ENCODE measurements at places on chromosomes 16 and 17.

- no peak for DNase-seq
Observed at GRCh38 chr16:47492036-47492427, 30.9 kb downstream of the PHKB start.

DNA sequence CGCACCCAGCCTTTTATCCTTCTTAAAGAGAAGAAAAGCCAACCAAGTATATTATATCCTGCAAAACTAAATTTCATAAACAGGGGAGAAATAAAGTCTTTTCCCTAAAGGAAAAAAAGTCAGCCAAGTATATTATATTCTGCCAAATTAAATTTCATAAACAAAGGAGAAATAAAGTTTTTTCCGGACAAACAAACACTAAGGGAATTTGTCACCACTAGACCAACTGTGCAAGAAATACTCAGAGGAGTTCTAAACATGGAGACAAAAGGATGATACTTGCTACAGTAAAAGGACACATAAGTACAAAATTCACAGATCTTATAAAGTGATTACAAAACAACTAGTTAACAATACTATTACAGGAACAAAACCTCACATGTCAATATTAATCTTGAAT is 14.4 kb upstream of the CCL18 start:
- DNase-seq = no peak

- no peak for DNase-seq
Observed at GRCh38 chr16:28139530-28139929, 72.2 kb downstream of the XPO6 start.

GRCh38 chr16:69293401-69293800 is 17.7 kb upstream of the VPS4A start:
- no peak for DNase-seq

- no peak for DNase-seq
Observed at GRCh38 chr17:76517638-76518038, 16.4 kb upstream of the RHBDF2 start.

- DNase-seq = no peak
Observed at GRCh38 chr16:62060089-62060488, 23.9 kb upstream of the CDH8 start.

DNA sequence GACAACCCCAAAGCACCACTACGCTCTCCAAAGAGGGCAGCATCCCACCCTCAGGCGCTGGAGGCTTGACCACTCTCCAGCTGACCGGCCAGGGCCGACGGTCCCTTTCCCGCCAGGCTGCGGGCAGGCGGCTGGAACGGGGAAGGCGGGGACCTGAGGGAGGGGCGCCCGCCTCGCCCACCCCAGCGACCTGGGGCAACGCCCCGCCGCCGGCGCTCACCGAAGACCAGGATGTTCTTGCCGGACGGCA is 431 bp downstream of the DYNC1LI2 start:
- no peak for DNase-seq

- no peak for DNase-seq
Observed at GRCh38 chr17:8909586-8910270, 42.3 kb upstream of the PIK3R6 start.

DNA sequence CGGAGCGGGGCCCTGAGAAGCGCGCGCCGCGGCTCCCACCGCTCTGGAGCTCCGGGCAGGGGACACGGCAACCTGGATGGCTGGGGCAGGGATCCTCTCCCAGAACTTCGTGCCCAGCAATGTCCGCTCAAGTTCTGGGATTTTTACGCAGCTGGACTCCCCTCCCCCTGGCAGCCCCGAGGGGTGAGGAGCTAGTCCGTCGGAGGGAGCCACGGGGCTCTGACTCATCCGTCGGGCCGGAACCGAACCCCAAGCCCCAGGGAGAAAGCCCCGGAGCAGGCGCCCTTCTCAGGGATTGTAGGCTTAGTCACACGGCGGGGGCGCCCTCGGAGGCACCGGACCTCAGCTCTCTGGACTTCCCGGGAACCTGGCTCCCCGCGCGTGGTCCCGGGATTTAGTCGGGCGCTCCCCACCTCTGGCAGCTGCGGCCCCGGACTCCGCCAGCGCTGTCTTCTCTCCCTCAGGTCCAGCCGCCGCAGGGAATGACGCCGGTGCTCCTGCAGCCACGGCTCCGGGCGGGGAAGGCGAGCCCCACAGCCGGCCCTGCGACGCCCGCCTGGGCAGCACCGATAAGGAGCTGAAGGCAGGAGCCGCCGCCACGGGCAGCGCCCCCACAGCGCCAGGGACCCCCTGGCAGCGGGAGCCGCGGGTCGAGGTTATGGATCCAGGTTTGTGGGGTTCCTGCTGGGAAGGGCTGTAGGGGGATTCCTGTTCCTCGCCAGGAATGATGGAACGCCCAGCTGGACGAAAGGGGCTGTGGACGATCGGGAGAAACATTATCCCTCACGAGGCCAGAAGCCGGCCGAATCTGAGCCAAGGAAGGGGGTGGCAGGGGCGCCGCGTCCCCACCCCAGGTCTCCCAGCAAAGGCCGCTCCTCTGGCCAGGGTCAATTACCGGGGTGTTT is 830 bp downstream of the SPHK1 start:
- no peak for DNase-seq

DNA sequence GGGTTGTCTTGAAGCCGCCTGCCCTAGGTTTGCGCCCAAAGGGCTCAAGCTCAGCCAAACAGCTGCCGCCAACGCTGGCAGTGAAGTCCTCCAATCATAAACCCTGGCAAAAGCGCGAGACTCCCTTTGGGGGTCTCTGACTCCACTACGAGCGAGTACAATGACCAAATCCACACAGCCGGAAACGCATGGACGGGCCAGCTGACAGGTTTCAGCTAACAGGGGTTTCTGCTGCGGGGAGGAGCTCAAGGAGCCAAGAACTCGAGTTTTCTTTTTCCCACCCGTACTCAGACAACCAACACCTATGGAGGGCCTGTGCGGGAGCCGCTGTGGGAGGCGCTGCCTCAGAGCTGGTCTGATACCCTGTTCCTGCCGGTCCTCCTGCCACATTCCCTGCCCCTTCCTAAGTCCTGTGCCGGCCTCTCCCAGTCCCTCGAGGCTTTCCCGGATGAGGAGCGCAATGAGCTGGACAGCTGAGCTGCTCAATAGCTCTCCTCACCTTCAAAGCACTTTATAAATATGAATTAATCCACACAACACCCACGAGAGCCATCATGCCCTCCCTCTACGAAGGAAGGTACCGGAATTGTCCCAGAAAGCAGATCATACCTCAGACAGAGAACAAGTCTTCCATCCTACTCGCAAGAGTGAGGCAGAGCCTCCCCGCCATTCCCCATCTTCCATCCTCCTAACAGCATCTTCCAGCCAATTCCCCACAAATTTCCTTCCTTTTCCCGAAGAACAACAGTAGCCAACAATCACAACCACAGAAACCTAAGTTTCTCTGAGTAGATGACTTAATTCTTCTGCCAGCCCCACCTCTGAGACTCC is 6.1 kb downstream of the ABR start:
- DNase-seq = no peak

DNA sequence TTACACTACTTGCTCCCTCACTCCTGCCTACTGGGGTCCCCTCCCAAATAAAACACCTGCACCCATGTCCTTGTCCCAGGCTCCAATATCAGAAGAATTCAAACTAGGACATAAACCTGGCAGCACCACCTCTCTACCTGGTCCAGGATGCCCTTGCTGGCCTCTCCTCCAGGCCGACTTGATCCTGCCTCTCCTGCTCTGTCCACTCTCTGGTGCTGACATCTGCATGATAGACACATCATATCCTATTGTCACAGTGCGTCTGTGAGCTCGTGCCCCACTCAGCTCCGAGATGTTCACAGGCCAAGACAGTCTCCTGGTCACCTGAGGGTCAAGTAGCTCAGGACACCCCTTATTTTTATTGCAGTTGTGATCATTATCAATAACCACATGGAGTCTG is 31.5 kb upstream of the GRIN2A start:
- no peak for DNase-seq

GRCh38 chr17:47252766-47253512 is 688 bp upstream of the ITGB3 start:
- no peak for DNase-seq

DNA sequence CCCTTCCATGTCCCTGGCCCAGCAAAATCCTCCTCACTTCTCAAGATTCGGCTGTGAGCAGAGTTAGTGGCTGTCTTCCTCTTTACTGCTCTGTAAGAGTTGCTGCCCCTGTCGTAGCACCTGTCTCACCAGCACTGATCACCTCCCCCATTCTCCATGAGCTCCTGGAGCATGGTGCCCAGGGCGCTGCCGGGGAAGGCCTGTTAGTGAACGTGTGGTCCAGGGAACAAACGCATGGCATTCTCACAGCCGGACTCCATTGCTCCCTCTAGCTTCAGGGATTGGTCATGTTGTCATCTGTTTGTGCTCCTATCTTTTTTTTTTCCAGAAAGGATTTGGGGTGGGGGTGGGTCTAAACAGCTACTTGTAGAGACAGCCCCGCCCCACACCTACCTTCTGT is 141.2 kb downstream of the CMIP start:
- no peak for DNase-seq

DNA sequence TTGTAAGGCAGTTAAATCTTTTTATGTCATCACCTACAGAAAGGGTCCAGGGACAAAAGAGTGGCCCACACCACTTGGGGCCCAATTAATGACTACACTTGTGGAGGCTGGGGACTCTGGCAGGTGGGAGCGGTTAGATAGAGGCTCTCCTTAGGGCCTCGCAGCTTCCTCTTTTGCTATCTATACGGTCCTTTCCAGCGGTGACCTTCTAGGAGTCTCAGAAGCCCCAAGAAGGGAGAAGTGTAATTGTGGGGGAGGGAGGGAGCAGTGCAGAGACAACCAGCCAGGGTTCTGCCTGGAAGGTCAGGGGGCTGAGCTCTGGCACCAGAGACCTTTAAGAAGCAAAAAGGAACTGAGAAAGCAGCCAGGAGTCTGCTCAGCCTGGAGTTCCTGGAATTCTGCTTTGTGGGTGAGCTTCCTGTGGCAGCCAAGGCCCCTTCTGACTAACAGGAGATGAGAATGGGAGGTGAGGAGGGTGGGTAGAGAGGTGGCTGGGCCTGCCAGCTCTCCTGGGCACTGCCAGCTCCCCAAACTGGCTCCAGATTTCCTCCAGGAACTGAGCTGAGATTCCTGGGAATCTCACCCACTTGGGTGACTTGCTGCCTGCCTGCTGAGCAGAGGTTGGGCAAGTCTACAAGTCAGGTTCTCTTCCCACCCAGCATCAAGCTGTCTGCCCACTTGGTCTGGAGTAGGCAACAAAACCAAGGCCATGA is 16.3 kb upstream of the MAP3K14 start:
- no peak for DNase-seq

- DNase-seq = no peak
Observed at GRCh38 chr17:39775031-39775430, 37.3 kb downstream of the GRB7 start.

GRCh38 chr16:51938861-51939260 is 608.1 kb downstream of the TOX3 start:
- DNase-seq = no peak

- DNase-seq = no peak
Observed at GRCh38 chr17:20289984-20290383, 177.4 kb downstream of the LGALS9B start.

GRCh38 chr16:51982715-51983680 is 563.9 kb downstream of the TOX3 start:
- peak; percentile 32 for DNase-seq

DNA sequence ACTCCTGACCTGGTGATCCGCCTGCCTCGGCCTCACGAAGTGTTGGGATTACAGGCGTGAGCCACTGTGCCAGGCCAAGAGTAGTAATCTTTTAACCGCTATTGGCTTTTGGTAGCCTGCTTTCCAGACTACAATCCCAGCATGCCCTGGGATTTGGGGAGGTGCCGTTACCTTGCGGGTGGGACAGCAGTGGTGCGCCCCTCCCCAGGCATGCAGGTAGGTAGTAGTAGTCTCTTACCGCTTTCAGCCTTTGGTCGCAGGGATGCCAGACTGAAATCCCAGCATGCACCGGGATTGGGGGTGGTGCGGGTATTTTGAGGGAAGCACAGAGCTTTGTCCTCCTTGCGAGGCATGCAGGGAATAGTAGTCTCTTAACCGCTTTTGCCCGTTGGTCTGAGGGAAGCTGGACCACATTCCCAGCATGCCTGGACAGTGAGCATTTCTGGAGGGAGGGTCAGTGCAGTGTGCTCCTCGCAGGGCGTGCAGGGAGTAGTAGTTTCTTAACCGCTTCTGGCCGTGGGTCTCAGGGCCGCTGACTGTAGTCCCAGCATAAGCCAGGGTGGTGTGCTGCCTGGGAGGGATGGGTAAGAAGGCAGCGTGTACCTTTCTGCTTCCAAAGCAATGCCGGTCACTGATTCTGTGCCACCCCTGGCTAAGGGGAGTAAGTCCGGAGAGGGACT is 1686.8 kb downstream of the TP53TG3F start:
- DNase-seq = no peak

DNA sequence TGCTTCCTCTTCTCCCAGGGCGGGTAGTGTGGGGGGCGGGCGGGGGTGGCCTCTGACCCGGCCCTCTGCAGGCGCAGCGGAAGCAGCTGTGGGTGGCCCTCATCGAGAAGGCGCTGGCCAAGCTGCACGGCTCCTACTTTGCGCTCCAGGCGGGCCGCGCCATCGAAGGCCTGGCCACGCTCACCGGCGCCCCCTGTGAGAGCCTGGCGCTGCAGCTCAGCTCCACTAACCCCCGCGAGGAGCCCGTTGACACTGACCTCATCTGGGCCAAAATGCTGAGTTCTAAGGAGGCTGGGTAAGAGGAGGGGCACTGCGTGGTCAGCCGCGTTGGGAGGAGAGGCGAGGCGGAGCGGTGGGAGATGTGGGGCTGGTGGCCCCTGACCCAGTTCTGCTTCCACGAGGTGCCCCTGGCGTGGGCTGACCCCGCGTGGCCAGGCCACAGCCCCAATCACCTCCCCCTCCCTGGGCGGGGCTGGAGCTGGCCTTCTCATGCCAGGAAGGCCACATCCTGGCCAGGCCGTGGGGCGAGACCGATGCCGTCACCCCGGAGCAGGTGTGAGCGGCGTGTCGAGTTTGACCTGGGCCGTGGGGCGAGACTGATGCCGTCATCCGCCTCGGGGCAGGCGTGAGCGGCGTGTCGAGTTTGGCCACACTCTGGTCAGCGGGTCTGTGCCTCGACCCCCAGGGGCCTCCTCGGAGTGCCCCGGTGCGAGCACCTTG is 10.5 kb upstream of the PRR35 start:
- no peak for DNase-seq

DNA sequence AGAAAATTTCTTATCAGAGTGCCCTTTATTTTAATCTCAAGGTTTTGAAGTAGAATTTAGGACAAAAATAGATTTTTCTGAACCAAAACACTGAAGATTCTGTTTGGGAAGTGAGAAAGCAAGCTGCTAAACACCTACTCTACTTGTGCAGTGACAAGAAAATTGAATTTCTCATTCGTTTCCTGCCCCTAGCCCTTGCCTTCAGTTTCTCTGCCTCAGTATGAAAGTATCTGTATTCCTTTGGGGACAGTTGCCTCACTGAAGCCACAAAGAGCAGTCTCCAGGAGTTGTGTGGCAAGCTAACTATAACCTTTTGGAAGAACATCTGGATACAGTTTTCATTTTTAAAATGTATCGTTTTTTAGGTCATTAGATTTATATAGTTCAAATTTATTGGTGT is 19.7 kb downstream of the MOSMO start:
- no peak for DNase-seq

- no peak for DNase-seq
Observed at GRCh38 chr17:27282054-27282551, 11.8 kb upstream of the WSB1 start.
